ENCODE measurements at places on chromosomes 3 and 15.

GRCh38 chr3:36197151-36197550 is 183.2 kb upstream of the STAC start:
- DNase-seq: no peak

DNA sequence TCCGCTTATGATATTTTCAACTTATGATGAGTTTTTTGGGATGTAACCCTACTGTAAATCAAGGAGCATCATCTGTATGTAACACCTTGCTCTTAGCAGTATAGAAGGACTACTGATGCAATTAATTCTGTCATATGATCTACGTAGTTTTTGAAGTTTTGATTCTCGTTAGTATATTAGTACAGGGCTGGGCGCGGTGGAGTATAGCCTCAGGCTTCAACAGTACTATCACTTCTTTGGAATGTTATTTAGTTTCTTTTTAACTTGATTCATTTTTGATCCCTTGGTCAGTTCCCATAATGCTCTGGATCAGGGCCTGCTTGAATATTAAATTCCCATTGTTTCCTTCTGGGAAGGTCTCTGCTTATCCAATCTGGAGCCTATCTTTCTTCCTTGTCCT is 23.9 kb upstream of the AP4E1 start:
- no peak for DNase-seq

- DNase-seq: no peak
Observed at GRCh38 chr3:27078246-27078913, 290.8 kb downstream of the NEK10 start.

- DNase-seq: no peak
Observed at GRCh38 chr3:174430986-174431385, 428.1 kb upstream of the NAALADL2 start.

GRCh38 chr15:69080295-69081248 is 66.1 kb downstream of the NOX5 start:
- DNase-seq: no peak

DNA sequence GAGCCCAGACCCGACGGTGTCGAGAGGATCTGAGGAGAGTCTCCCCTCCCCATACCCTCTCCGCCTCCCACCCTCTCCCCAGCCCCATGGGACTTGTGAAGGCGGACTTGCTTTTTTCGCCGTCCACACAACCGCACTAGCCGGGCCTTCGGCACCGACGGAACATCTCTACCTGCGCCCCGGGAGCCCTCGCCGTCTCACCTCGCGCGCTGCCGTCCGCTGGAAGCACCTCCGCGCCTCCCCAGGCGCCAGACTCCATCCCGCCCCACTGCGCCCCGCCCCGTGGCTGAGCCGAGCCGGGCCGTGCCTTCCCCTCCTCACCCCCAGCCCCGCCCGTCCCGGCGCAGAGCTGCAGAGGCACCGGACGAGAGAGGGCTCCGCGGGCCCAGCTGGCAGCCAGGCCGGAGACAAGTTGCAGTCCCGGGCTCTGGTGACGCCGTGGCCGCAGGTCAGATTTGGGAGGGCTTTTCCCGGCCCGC is at the start of the genes DUOX1 and DUOXA1:
Gene DUOX1, plus strand, starts transcription at position 344 of the 479 bp plus-strand sequence. CDS start 1,973 bp downstream, outside the sequence.
Gene DUOXA1, minus strand, starts transcription at position 229 of the 479 bp plus-strand sequence. CDS start 6,865 bp downstream, outside the sequence.
- peak; percentile 26 for DNase-seq

- no peak for DNase-seq
Observed at GRCh38 chr15:80549654-80550053, 145.5 kb upstream of the ABHD17C start.

DNA sequence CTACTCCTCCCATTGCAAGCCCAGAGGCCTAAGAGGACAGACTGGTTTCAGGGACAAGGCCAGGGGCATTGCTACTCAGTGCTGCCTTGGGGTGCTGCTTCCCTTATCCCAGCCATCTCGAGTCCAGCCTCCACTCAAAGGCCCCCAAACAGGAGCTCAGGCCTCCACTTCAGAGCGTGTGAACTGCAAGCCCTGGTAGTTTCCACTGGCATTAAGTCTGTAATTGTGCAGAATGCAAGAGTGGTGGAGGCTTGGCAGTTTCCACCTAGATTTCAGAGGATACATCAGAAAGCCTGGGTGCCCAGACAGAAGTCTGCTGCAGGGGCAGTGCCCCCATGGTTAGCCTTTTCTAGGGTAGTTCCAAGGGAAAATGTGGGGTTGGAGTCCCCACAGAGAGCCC is 192.8 kb upstream of the ST8SIA2 start:
- DNase-seq: no peak

GRCh38 chr3:82198009-82198408 is 436.6 kb upstream of the GBE1 start:
- no peak for DNase-seq

DNA sequence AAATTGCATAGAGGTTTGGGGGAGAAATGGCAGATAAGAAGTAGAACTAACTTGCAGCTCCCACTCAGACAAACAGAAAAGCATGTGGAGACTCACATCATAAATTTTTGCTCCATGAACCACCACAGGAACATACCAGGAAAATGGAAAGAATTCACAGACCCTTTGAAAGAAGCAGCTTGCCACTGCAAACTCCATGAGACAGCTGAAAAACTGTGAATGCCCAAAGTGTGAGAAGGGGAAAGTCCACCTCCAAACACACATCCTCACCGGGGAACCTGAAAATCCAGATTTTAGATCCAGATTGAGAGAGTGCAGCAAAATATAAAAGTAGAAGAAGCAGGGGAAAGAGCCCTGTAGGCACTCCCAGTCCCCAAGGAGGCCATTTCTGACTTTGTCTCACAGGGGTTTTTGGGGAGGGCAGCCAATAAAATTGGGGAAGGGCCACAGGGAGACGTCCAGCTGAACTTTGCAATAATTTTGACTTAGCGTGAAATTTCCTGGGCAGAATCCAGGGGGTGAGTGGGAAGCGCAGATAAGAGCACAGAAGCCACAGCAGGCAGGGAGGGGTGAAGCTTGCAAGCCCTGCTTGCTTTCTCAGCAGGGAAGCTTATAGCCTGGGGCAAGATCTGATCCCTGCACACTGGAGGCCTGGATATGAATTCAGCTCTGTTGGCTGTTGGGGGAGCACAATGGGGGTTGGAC is 183.4 kb upstream of the UBE2E2 start:
- no peak for DNase-seq

GRCh38 chr3:16297997-16298885 is 33.2 kb downstream of the OXNAD1 start:
- DNase-seq: no peak

DNA sequence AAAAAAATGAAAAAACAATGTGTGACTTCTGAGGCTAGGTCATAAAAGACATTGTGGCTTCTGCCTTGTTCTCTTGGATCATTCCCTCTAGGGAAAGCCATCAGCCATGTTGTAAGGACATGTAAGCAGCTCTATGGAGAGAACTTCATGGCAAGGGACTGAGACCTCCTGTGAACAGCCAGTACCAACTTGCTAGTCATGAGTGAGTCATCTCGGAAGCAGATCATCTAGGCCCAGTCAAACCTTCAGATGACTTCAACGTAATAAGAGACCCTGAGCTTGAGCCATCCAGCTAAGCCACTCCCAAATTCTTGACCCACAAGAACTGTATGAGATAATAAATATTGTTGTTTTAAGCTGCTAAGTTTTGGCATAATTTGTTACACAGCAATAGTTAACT is 4.9 kb downstream of the MON1A start:
- DNase-seq: no peak

GRCh38 chr15:88069561-88069960 is 187.0 kb downstream of the NTRK3 start:
- no peak for DNase-seq

GRCh38 chr3:147699175-147699838 is 290.1 kb downstream of the ZIC1 start:
- DNase-seq: no peak

DNA sequence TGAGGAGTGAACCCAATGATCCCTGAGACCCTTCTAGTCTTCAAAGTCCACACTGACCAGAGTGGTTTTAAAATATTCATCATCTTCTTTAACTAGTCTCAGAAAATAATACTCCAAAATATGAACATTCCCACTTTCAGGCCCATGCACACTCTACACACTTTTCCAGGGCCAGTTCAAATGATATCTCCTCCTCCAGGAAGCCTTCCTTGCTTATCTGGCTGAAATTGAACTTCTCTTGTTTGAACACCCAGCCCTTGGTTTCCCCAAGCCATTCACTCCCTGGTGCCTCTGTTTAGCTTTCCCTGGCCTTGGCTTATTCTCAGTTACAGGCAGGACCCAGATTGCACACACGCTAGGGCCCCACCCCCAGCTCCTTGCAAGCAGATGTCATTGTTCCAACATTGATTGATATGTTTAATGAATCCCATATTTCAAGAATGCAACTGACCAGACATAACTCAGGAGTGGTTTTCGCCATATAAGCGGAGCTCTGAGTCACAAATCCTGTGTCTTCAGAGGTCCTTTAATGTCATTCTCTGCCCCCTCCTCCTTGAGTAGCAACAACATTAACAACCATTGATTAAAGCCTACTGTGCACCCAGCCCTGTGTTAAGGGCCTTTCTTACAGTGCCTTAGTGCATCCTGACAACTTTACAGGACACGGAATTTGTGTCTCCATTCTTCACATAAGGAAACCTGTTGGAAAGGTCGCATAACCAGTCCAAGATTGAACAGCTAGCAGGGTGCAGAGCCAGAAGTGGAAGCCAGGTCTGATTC is 2.1 kb downstream of the ITGA11 start:
- no peak for DNase-seq

GRCh38 chr3:12886106-12886679 is 44.8 kb upstream of the RPL32 start:
- DNase-seq: no peak

DNA sequence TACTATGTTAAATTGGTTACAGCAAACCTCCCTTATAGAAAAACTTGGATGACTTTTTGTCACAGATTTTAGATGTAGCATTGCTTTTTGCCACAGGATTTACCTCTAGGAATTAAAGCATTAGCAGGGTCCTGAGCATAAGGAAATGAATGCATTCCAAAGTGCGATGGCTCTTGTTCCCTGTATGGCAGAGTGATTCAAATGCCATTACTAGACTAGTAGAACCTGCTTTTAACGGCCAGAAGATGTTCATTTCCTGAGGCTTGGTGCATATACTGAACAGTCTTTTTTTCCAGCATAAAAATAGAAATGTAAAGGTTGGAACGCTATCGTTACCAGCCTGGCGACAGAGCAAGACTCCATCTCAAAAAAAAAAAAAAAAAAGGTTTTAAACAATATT is 59.4 kb downstream of the WNT5A start:
- no peak for DNase-seq

DNA sequence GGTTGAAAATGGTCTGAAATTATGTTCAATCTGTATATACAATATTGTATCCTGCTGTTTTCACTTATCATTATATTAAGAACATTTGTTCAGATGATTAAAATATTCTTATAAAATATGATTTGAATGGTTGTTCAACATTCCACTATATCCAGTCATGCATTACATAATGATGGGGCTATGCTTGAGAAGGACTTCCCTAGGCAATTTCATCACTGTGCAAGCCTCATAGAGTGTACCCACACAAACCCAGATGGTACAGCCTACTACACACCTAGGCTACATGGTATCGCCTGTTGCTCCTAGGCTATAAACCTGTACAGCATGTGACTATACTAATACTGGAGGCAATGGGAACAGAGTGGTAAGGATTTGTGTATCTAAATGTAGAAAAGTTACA is 30.5 kb downstream of the SLC7A14 start:
- no peak for DNase-seq

DNA sequence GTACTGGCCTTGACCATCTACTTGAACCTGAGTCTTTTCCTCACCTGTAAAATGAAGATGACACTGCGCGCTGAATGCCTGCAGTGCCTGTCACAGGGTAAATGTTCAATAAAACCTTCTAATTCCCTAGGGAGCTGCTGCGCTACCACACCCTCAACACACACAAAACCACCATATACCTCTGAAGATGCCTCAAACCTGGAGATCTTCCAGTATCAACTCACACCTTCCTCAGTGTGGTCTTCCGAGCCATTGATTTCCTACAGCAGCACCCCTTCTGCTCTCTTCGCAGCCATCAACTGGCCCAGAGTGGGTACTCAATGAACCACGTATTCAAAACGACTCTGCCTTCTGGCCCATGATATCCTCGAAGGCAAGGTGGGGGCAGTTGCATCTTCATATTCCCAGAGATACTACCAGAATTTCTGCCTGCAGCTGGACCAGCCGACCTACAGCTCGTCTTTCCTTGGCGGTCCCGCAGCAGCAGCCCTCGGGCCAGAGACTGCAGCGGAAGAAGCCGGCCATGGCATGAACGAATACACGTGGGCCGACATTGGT is 695 bp downstream of the RPL32 start:
- no peak for DNase-seq

GRCh38 chr15:67406257-67406861 is 114.6 kb upstream of the C15orf61 start:
- no peak for DNase-seq

- no peak for DNase-seq
Observed at GRCh38 chr3:114406922-114407321, 113.1 kb downstream of the TIGIT start.

DNA sequence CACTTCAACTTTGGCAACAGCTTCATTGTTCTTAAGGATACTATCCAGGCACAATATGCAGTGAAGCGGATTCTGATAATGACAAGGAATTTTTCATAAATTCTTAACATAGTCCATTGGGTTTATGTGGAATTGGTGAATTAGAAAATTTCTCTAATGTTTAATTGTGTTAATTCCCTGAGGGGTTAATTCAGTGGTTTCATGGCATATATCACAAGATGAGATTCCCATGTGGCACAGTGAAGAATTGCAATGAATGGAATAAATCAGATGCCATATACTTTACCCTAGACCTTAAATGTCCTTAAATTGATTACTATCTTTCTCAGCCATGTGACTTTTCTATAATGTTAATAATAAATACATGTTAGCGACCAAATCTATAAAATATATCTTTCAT is 1244.1 kb downstream of the ROBO2 start:
- DNase-seq: no peak

DNA sequence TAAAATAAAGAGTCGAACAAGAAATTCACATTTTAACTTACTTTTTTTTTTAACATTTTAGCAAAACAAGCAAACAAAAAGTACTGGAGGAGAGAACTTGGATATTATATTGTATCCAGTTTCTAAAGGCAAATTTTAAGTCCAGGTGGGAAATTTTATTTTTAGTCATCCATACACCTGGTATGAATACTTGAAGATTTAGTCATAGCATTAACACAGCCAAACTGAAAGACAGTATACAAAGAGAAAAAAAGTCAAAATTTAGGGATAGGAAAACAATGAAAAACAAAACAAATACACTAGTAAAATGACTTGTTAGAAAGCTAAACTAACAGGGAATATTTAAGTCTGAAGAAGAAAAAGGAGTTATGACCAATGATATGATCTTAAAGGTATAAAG is 69.1 kb downstream of the PROS1 start:
- DNase-seq: no peak

GRCh38 chr3:135191708-135192107 is 396.6 kb downstream of the EPHB1 start:
- no peak for DNase-seq

DNA sequence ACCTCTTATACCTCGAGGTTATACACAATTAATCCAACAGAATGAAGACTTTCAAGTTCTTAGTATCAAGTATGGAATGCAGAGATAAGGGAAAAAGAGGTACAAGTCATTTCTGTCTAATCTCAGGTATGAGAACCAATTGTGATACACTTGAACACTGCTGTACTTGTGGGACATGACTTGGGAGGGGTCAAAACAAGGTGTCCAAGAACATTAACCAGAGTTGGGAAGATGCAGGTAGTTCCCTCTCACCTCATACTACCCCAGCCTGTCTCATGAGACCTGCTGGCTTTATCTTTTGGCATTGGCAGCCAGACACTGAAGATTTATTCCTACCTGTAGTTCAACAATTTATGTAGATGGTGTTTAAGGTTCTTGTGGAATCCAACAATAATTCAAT is 209.7 kb downstream of the NR1D2 start:
- no peak for DNase-seq

GRCh38 chr3:137148917-137149316 is 191.1 kb downstream of the IL20RB start:
- no peak for DNase-seq

- DNase-seq: no peak
Observed at GRCh38 chr3:109640146-109640652, 302.9 kb upstream of the DPPA4 start.

Data from globus pallidus (tissue), 1 donor.